Chondrocyte (in vitro differentiated cells): ENCODE measurements at places on chromosomes 12 and 14. TPM values are rescaled to one million over a fixed set of nuclear protein-coding genes. Genes with fewer than 3 reads are reported as not detected.

DNA sequence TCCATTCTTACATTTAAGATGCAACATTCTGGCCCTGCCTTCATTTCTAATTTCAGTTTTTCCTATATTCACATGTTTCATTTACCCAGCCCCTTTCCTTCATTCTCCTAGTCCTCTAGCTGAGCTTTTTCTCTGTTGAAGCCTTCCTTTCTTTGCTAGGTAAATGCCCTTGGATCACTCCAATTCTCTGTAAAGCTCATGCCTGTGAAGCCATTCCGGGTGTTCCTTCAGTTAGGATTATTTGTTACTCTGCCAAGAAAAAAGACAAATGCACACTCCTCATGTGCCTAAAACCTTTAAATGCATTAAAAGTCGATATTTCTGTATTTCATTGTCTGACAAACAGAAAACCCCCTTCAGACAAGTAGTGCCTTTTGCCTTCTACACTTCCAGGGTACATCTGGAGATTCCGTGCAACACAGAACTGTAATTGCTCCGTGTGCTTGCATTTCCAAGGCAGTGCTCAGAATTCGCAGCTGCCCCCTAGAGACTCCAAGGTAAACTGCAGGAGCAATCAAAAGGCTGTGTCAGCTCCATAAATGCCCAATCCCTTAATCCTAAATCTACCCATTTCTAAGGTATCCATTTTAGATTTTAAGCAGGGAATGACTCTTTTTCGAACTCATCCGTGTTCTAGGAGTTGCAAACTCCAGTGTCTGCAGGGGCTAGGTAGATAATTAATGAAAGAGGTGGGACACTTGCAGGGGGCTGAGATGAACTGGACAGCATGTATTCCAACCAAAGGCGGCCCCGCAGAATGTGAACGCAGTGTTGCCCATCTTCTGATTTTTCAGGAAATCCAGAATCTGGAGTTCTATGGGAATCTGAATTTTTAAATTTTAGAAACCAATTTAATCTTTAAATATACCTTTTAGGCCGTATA is 320.2 kb downstream of the GRIN2B start:
- no peak for DNase-seq

- DNase-seq = no peak
Measured at GRCh38 chr14:93042968-93043940, 72.5 kb downstream of the ITPK1 start.

DNA sequence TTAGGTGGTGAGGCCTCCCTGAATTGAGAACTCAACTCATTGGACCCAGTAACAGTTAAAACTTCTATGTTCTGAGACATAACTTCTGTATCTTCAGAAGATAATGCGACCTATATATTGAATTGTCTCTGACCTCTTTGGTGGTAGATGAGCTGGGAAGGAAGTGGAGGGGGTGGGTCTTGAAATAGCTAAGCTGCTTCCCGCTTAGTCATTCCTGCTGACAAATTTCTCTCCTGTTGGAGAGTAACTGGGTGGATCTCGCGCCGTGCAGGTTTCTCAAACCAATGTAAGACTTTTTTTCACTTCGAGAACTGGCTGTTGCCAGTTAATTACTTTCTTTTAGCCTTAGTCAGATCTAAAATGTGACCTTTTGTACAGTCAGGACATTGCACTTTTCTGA is 100.8 kb downstream of the PPHLN1 start:
- no peak for DNase-seq

The ZC2HC1C gene
- 0.31 to 0.62 TPM (median 0.48 TPM) in 3 replicates for total RNA-seq

DNA sequence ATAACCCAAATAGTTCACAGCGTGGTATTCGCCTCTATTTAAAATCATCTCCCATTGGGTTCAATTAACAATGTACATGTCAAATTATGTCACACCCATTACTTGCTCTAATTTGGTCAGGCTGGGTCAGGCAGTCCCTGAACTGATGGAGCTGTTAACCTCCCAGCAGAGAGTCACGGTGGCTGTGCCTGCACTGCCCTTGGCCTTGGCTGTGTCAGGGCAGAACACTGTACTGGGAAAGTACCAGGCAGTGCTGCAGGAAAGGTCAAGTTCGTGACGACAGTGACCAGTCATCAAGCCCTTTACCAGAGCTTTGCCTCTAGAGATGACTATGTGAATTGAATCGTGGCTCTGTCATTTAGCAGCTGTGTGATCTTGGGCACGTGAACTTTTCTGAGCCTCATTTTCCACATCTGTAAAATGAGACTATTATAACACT is 100.0 kb downstream of the ARF6 start:
- no peak for DNase-seq

The BAG5 gene
- 22.6 to 25.7 TPM (median 23.2 TPM) in 3 replicates for total RNA-seq

GRCh38 chr12:1419849-1420371 is 174.5 kb downstream of the FBXL14 start:
- no peak for DNase-seq

The DHRS2 gene
- total RNA-seq = not detected in 3 replicates

- DNase-seq = no peak
Measured at GRCh38 chr12:4211372-4211771, 62.2 kb upstream of the CCND2 start.

The RNASE1 gene
- 0.72 to 0.97 TPM in 2 of 3 replicates, not detected in the other for total RNA-seq

DNA sequence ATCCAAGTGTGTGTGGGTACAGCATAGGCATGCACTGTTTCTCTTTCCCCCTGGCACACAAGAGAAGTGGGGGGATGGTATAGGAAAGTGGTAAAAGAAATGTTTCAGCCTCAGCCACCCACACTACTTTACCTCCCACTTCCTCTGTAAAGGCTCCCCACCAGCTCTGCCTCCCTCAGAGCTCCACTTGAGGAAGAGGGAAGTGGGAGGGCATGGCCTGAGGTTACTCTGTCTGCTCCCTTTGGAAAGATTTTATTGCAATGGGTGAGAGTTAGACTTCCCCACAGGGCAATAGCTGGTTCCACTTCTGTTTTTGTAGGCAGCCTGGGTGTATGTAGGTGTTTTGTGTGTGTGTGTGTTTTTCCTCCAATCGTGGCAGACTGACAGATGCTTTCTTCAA is 145.3 kb downstream of the SSPN start:
- DNase-seq = no peak

The EML5 gene
- 0.19 TPM in 1 of 3 replicates, not detected in the others for total RNA-seq

The SIRT4 gene
- total RNA-seq = 2.2 to 2.4 TPM (median 2.2 TPM) in 3 replicates
